ENCODE measurements at places on chromosomes 13 and 19. TPM values are rescaled to one million over a fixed set of nuclear protein-coding genes. Genes with fewer than 3 reads are reported as not detected.

DNA sequence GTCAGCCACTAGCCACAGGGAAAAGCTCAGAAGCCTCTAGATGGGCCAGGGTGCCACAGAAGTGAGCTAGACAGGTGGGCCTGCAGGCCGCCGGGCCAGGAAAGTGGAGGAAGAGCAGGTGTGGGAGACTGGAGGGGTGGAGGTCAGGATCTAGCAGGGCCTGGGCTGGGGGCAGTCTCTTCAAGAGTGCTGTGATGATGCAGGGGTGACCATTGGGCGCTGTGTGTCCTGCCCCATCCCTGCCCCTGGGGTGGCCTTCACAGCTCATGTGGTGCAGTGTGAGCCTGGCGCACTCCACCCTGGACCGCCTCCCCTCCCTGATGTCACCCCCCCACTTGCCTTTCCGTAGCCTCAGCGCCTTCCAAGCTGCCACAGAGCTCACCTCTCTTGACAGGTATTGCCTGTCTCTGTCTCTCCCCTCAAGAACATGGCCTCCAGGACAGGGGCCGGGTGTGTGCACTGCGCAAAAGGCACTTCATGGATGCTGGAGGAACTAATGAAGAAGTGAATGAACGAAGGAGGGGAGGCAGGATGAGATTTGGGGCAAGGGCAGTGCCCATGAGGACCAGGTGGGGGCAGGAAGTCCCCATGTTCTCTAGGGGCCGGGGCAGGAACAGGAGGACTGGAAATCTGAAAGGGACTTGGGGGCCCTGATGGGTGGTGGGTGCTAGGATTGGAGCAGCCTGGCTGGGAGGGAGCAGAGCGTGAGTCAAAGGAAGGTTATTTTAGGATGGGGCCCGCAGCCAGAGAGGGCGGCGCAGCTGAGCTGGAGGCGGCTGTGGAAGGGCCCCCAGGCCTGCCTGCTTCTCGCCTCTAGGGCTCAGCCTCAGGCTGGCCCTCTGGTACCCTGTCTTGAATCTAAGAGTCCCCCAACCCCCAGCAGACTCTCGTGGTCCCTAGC lies 6.6 kb downstream of the SSBP4 start:
- DNase-seq: peak; percentile 26
- H3K27ac ChIP-seq: no peak overlapping the region
- H3K4me1 ChIP-seq: peaks cover 25% of the 10 kb centered on the region
- no peaks in the 10 kb centered on the region for H3K36me3 ChIP-seq
- no peak overlapping the region for H3K4me3 ChIP-seq

- 0 out of 2 replicates have a peak, but pooled peaks cover 2% of the 10 kb centered on the region for H3K36me3 ChIP-seq
- DNase-seq: peak; percentile 99
- peaks cover 23% of the 10 kb centered on the region for H3K4me1 ChIP-seq
- H3K27ac ChIP-seq: peak overlapping the region; percentile 98
- H3K4me3 ChIP-seq: peak overlapping the region; percentile 84
Observed at GRCh38 chr19:58558623-58559274, 338 bp upstream of the UBE2M start.

GRCh38 chr19:33391631-33392249 lies 18.2 kb downstream of the CEBPG start:
- no peak overlapping the region for H3K27ac ChIP-seq
- H3K27me3 ChIP-seq: no peaks in the 10 kb centered on the region
- DNase-seq: no peak

DNA sequence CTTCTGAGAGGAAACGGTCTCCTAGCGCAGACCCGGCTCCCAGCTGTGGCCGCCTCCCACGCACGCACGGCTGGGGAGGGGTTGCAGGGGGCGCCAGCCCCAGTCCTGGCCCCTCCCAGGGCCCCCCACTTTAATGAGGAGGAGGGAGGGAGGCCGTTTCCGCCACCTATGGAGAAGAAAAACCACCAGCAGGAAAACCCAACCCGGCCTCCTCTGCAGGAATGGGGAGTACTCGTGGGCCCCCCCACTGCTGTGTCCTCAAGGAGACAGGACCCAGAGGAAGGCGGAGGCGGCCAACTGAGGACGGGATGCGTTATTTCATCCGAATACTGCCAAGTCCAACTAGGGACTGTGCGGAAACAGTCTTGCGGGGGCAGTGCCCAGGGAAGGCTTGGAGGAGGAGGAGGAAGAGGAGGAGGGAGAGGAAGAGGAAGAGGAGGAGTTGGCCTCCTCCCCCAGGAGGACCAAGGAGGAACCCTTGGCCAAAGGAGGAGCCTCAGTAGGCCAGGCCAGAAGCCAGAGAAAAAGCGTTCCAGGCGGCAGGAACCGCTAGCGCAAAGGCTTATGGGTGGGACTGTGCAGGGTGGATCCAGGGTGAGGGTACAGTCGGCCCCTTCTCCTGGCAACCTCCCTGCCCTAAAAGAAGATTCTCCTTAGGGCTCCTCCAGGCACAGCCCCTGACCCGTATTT lies 3.9 kb upstream of the SSBP4 start:
- DNase-seq: no peak
- H3K27me3 ChIP-seq: peaks cover 26% of the 10 kb centered on the region
- peaks cover 8% of the 10 kb centered on the region for H3K4me1 ChIP-seq
- H3K36me3 ChIP-seq: no peaks in the 10 kb centered on the region

GRCh38 chr13:42968906-42969305 lies 23.1 kb downstream of the EPSTI1 start:
- no peak overlapping the region for H3K27ac ChIP-seq
- H3K4me3 ChIP-seq: no peak overlapping the region
- no peaks in the 10 kb centered on the region for H3K36me3 ChIP-seq
- DNase-seq: peak; percentile 81

DNA sequence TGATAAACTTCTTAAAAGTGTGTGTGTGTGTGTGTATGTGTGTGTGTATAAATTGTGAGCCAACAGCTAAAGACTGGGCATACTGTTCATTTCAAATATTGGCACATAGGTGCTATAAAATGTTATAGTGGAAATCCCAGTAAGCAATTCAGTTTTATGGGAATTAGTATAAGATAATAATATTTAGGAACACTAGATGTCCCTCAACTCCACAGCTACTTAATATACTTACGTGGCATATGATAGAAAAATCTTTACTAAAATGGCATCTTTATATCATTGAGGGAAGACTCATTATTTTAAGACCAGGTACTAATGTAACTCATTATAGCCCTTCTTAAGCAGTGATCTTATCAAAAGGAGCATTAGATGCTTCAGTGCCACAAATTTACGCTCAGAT lies 266.2 kb downstream of the MAB21L1 start:
- no peak overlapping the region for H3K4me3 ChIP-seq
- H3K36me3 ChIP-seq: no peaks in the 10 kb centered on the region
- H3K27me3 ChIP-seq: no peaks in the 10 kb centered on the region
- H3K27ac ChIP-seq: no peak overlapping the region
- DNase-seq: no peak
- H3K4me1 ChIP-seq: no peaks in the 10 kb centered on the region

GRCh38 chr13:33773790-33774462 lies 44.0 kb upstream of the RFC3 start:
- no peaks in the 10 kb centered on the region for H3K27me3 ChIP-seq
- H3K36me3 ChIP-seq: no peaks in the 10 kb centered on the region
- no peak overlapping the region for H3K27ac ChIP-seq
- no peak for DNase-seq
- no peak overlapping the region for H3K4me3 ChIP-seq

DNA sequence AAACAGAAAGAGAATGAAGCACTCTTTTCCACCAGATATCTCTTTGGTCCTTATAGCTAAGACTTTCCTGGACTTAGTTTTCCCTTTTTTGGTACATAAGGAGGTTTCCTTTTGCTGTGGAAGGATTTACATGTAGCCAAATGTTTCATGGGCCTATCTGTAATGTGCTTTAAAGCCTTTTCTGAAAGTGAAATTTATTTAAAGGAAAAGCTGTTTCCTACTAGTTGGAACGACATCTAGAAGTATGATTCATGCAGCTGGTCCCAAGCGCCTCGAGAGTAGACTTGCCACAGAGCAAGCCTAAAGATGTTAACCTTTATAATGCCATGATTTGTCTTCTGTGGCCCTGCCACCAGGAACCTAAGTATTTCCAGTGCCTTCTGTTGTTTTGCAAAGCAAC lies 390.3 kb downstream of the DLEU7 start:
- DNase-seq: no peak
- H3K4me1 ChIP-seq: peaks cover 17% of the 10 kb centered on the region
- H3K36me3 ChIP-seq: no peaks in the 10 kb centered on the region
- H3K4me3 ChIP-seq: no peak overlapping the region
- H3K27ac ChIP-seq: no peak overlapping the region

DNA sequence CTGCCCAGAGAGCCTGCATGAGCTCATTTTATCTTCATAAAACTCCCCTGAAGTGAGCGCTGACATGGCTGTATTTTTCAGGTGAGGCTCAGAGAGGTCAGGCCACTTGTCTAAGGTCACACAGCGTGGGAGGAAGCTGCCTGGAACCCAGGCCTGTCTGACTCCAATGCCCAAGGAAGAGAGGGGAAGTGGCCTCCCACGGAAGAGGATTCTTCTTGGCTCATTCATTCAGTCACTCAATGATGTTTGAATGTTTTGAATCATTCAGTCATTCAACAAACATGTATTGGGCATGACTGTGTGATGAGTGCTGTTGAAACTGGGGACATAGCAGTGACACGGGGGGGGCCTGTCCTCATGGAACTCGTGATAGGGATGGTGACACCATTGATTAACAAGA lies 12.0 kb downstream of the ACTL9 start:
- no peaks in the 10 kb centered on the region for H3K36me3 ChIP-seq
- no peak overlapping the region for H3K27ac ChIP-seq
- no peaks in the 10 kb centered on the region for H3K27me3 ChIP-seq
- no peak overlapping the region for H3K4me3 ChIP-seq
- no peak for DNase-seq

- H3K4me3 ChIP-seq: no peak overlapping the region
- H3K27ac ChIP-seq: no peak overlapping the region
- no peak for DNase-seq
- no peaks in the 10 kb centered on the region for H3K4me1 ChIP-seq
Observed at GRCh38 chr19:10763828-10764339, 46.0 kb downstream of the DNM2 start.

GRCh38 chr19:45901912-45902650 lies at the start of gene MYPOP:
Gene MYPOP (minus strand): TSS chr19:45902613. CDS start chr19:45901773, 840 bp downstream.
- peak within 1 kb of the TSS; percentile 86 for H3K4me3 ChIP-seq
- peaks cover 23% of the 10 kb centered on the region for H3K27me3 ChIP-seq
- H3K4me1 ChIP-seq: peaks cover 6% of the 10 kb centered on the region
- H3K36me3 ChIP-seq: no peaks in the 10 kb centered on the region
- DNase-seq: peak; percentile 59
- peak within 1 kb of the TSS; percentile 77 for H3K27ac ChIP-seq

DNA sequence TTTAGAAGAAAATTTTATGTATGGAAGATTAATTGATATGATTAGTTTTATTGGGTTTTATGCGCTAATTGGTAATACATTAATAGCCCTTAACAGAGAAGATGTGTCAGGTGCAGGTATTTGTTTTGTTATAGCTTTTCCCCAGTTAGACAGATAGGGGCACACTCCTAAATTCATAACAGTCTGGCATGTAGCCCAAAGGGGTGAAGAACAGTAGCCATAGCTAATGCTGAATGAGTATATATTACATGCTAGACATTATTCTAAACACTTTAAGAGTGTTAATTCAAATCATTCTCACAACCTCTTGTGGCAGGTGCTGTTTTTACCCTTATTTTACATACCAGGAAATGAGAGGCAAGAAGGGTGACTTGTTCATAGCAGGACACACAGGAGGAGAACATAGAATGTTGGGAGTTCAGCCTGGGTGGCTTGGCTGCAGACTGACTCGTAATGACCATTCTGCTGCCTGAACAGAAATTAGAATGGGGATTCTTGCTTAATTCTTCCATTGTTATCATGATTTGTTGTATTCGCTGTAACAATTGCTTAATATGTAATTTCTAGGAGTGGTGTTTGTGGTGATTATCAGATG lies 20.1 kb downstream of the PCCA start:
- DNase-seq: no peak
- no peaks in the 10 kb centered on the region for H3K4me1 ChIP-seq
- peaks cover 10% of the 10 kb centered on the region for H3K36me3 ChIP-seq
- no peak overlapping the region for H3K27ac ChIP-seq

DNA sequence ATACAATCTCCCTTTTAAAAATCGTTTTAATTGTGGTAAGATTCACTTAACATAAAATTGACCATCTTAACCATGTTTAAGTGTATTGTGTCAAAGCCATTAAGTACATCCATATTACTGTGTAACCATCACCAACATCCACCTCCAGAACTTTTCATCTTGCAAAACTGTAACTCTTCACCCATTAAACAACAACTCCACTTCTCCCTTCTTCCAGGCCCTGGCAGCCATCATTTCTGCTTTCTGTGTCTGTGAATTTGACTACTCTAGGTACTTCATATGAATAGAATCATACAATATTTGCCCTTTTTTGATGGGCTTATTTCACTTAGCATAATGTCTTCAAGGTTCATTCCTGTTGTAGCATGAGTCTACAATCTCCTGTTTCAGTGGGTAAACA lies 36.5 kb upstream of the VWA8 start:
- no peaks in the 10 kb centered on the region for H3K36me3 ChIP-seq
- H3K4me3 ChIP-seq: no peak overlapping the region
- H3K4me1 ChIP-seq: peaks cover 8% of the 10 kb centered on the region
- H3K27me3 ChIP-seq: no peaks in the 10 kb centered on the region

DNA sequence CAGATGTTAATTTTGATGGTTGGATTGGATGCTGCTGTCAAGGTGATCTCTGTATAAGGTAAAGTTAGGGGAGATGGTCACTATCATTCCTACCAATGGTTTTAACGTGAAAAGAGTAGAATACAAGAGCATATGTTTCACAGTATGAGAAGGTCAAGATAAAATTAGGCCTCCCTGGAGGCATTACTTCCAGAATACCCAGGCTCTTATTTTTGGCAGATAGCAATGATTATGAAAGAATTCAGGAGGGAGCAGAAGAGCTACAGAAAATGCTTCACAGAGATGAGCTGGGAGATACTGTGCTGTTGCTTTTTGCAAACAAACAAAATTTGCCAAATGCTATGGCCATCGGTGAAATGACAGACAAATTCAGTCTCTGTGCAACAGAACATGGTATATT lies 547.5 kb upstream of the SPRY2 start:
- H3K27me3 ChIP-seq: peaks cover 14% of the 10 kb centered on the region
- no peak overlapping the region for H3K27ac ChIP-seq
- no peak overlapping the region for H3K4me3 ChIP-seq
- peaks cover 8% of the 10 kb centered on the region for H3K4me1 ChIP-seq

GRCh38 chr13:64278493-64278892 lies 2862.8 kb upstream of the PCDH20 start:
- no peak overlapping the region for H3K27ac ChIP-seq
- DNase-seq: no peak
- H3K4me3 ChIP-seq: no peak overlapping the region
- no peaks in the 10 kb centered on the region for H3K27me3 ChIP-seq
- H3K36me3 ChIP-seq: peaks cover 8% of the 10 kb centered on the region

GRCh38 chr13:110856942-110857835 lies 57.7 kb downstream of the ANKRD10 start:
- H3K4me1 ChIP-seq: peaks cover 10% of the 10 kb centered on the region
- no peaks in the 10 kb centered on the region for H3K27me3 ChIP-seq
- H3K4me3 ChIP-seq: no peak overlapping the region

GRCh38 chr19:17330262-17331044 lies 4.2 kb downstream of the ANO8 start:
- H3K36me3 ChIP-seq: no peaks in the 10 kb centered on the region
- H3K27ac ChIP-seq: no peak overlapping the region
- no peak overlapping the region for H3K4me3 ChIP-seq
- H3K27me3 ChIP-seq: peaks cover 9% of the 10 kb centered on the region
- no peak for DNase-seq

GRCh38 chr19:55261671-55262126 lies 2.9 kb upstream of the PPP6R1 start:
- H3K36me3 ChIP-seq: no peaks in the 10 kb centered on the region
- no peak overlapping the region for H3K4me3 ChIP-seq
- H3K4me1 ChIP-seq: peaks cover 11% of the 10 kb centered on the region
- H3K27ac ChIP-seq: no peak overlapping the region
- DNase-seq: peak; percentile 77
- H3K27me3 ChIP-seq: no peaks in the 10 kb centered on the region

Gene FXYD3
- total RNA-seq: not detected

Gene CLEC11A
- total RNA-seq: 8.0 TPM

Gene ZNF765
- total RNA-seq: 33.4 TPM

Gene NBEA
- 26.9 TPM for total RNA-seq

Gene FAM124A
- 84.1 TPM for total RNA-seq

Gene KCNN1
- 29.8 TPM for total RNA-seq
